ENCODE measurements at places on chromosomes 4 and X. TPM values are rescaled to one million over a fixed set of nuclear protein-coding genes. Genes with fewer than 3 reads are reported as not detected.

Gene S100G
- not detected for total RNA-seq

Gene DUX4
- total RNA-seq = not detected

GRCh38 chrX:155876704-155877103, 4.4 kb upstream of the VAMP7 start:
- no peak overlapping the region for H3K4me3 ChIP-seq
- H3K4me1 ChIP-seq = no peaks in the 10 kb centered on the region
- no peaks in the 10 kb centered on the region for H3K27me3 ChIP-seq
- DNase-seq = no peak
- H3K27ac ChIP-seq = no peak overlapping the region
- H3K36me3 ChIP-seq = no peaks in the 10 kb centered on the region

Gene DMRTC1B
- not detected for total RNA-seq

- no peaks in the 10 kb centered on the region for H3K27me3 ChIP-seq
- H3K36me3 ChIP-seq = no peaks in the 10 kb centered on the region
- no peaks in the 10 kb centered on the region for H3K4me1 ChIP-seq
- no peak overlapping the region for H3K27ac ChIP-seq
- H3K4me3 ChIP-seq = no peak overlapping the region
- DNase-seq = no peak
These were observed 714.2 kb downstream of the RPA4 start for GRCh38 chrX:97597954-97598353.

Gene GLRA3
- not detected for total RNA-seq

GRCh38 chr4:121668368-121669162, 28.2 kb downstream of the ANXA5 start:
- DNase-seq = peak; percentile 88
- no peak overlapping the region for H3K4me3 ChIP-seq
- H3K4me1 ChIP-seq = peaks cover 51% of the 10 kb centered on the region

Gene MAP7D2
- not detected for total RNA-seq

GRCh38 chr4:72205298-72205697, 173.5 kb downstream of the NPFFR2 start:
- no peaks in the 10 kb centered on the region for H3K4me1 ChIP-seq
- no peak for DNase-seq
- no peaks in the 10 kb centered on the region for H3K36me3 ChIP-seq
- H3K27me3 ChIP-seq = no peaks in the 10 kb centered on the region
- no peak overlapping the region for H3K27ac ChIP-seq
- H3K4me3 ChIP-seq = no peak overlapping the region

DNA sequence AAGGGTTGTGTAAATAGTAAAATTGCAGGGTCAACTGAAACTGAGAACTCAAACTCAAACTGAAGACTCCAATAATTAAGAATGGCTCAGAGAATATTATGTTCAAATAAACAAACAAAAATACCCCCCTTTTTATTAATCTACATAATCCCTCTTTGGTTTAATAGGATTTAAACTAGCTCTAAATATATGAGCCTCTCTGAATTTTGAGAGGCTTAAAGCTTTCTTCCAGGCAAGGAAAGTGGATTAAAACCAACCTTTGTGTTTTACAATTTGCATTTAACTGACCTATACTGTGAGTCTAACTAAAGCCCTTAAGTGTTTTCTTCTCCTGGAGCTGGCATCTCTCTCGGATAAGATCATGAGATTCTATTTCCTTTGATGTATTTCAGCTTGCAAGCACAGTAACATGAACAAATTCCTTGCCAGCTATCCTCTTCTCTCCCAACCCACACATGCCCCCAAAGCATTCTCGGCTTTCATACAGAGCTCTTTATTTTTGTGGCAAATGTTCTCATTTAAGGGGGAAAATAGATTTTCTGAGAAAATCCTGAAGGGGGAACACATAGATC, 1310.8 kb upstream of the AGA start:
- DNase-seq = no peak
- H3K27ac ChIP-seq = no peak overlapping the region
- no peaks in the 10 kb centered on the region for H3K27me3 ChIP-seq
- H3K4me3 ChIP-seq = no peak overlapping the region
- no peaks in the 10 kb centered on the region for H3K36me3 ChIP-seq
